ENCODE measurements at places on chromosomes 6 and 20.

DNA sequence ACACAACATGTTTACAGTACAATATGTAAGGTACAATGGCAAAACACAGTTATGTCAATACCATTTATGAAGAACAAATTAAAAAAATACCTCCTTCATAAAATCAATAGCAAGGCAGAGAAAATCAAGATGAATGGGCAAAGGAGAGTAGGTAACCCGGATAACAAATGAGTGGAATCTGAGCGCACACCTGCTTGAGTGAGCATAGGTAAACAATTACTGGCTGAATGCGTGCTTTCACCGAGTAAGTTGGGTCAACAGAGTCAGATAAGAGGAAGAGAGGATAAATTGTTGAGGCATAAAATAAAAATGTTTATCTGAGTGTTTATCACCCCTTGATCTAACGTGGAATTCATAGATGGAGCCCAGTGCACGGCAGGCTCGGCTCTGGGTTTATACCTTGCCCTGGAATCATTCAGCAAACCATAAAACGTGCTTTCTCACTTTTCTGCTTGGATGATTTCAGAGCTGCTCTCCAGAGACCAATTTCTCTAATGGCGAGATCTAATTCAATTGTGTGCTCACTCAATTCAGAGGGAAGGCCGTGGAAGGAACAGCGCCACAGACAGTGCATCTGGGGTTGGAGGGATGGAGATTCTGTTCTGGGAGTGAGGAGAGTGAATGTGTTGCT is 224.8 kb upstream of the MAP3K7 start:
- peak; percentile 64 for DNase-seq

DNA sequence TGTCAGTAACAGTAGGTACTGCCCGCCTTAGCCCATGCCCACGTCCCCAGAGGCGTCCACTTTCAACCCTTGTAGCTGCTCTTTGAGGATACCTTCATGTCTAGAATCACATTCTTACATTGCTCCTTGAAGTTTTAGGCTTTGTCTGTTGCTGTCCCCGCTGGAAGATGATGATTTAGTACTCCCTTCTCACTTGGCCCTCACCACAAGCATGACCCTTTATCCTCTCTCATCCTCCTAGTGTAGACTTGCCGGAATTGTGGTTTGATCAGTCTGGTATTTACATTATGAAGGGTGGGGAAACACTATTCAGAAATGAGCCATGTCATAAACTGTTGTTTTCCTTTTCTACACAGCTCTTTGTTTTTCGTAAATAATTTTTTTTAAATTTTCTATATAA is 87.4 kb downstream of the ARID1B start:
- DNase-seq = no peak

DNA sequence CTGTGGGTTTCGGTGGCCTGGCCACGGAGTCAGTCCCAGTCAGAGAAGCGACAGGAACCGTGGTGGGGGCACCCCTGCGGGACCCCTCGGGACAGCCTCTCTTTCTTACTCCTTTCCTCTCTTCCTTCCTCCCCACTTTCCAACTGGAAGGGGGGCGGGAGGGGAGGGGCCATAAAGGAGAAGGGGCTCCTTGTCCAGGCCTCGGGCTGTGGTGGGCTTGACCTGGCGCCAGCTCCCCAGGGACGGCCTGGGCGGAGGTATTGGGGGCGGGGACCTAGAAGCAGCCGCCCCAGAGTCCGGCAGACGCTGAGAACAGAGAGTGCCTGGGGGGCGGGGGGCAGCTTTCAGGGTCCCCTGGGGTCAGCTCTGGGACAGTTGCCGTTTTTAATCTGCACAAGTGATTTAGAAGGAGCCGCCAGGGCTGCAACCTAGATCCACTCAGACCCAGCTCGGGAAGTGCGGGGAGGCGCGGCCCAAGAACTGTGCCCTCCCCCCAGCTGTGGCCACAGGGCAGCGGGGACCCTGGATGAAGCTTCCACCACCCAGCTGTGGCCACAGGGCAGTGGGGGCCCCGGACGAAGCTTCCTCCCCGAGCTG is 6.4 kb upstream of the ABHD16B start:
- DNase-seq = no peak

- no peak for DNase-seq
Observed at GRCh38 chr20:17637985-17638640, 43.9 kb downstream of the RRBP1 start.

GRCh38 chr20:49750611-49751396 is 37.1 kb upstream of the B4GALT5 start:
- no peak for DNase-seq

DNA sequence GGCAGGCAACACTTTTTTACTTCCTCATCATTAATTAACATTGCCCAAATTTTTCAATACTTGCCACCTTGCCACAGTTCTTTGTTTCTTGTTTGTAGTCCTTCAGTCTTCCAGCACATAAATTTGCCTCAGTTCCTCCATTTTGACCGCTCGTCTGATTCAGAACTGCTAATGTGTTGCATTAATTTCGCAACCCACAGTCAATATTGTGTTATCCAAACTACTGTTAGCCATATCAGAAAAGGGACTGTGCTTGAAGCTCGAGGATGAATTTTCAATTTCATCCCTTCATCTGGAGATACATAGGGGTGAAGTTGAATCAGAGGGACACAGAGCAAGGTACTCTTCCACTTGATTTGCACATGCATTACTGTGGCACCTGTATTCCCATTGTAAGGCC is 421.5 kb downstream of the CDKAL1 start:
- DNase-seq = no peak

DNA sequence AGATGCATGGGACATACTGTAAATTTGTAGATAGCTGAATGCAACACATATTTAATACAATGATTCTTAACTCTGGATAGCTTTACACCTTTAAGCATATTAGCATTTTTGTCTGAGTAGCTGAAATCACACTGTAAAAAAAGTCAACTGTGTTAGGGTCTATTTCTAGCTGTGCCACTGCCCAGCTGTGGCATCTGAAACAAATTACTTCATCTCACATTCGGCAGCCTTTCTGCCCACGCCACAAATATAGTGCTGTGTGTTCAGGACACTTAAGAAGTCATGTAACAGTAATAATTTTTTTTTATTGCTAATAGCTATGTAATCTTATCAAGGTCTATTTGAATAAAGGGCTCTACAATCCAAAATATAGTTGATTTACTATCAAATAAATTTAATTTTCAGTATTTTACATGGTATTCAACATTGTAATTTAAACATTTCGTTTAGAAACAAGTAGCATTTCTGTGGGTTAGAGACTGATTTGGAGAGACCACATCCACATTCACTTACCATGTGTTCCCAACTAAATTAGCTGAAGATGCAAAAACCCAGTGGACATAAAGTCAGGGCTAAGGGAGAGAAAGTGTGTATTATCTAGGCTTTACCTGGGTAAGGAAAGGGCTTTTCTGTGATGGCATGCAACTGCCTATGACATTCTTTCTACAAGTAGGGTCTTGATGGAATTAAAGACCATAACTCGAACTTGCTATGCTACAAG is 276.7 kb downstream of the PLCB1 start:
- DNase-seq = no peak

DNA sequence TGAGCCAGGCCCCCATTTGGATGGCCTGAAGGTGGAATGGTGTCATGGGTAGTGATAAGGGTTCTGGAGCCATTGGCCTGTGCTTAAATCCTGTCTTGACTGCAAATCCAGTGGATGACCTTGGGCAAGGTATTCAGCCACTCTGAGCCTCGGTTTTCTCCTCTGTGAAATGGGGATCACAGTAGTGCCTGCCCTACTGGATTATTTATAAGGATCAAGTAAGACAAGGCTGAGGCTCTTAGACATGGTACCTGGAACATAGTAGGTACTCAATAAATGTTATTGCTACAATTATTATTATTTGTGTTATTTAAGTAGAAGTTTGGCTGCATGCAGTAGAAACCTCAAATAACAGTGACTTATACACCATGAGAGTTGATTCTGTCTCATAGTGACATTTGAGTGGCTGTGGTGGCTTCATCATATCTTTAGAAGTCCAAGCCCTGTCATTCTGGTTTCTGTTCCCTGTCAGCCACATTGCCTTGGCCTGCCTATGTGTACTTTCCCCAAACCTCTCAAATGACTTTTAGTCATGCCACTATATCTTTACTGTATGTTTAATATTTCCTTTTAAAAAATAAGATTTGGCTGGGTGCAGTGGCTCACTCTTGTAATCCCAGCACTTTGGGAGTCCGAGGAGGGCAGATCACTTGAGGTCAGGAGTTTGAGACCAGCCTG is 37.6 kb upstream of the CHMP4B start:
- no peak for DNase-seq

DNA sequence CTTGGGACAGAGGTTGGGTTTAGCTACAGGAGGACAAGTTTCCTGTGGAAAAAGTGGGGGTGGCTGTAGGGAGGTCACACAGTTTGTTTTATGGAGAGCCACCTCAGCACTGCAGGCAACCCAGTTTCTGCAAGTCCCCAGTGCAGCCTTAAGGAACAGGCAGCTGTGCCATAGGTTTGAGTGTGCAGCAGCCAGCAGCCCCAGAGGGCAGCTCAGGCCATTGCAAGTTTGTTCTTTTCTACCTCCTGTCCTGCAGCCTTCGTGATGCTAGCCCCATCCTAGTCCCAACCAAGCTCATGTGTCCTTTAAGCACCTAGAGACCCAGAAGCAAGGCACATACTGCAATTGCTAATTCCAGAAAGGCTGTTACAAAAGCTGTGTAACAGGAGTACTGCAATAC is 58.8 kb downstream of the ZBTB9 start:
- DNase-seq = no peak

- peak; percentile 47 for DNase-seq
Observed at GRCh38 chr6:39980839-39981580, 46.7 kb upstream of the MOCS1 start.

- no peak for DNase-seq
Observed at GRCh38 chr6:70299456-70299855, 3.4 kb downstream of the COL9A1 start.

GRCh38 chr6:2875359-2876191 is 27.5 kb downstream of the SERPINB9 start:
- DNase-seq = no peak

- no peak for DNase-seq
Observed at GRCh38 chr6:118467181-118467580, 80.9 kb upstream of the PLN start.

DNA sequence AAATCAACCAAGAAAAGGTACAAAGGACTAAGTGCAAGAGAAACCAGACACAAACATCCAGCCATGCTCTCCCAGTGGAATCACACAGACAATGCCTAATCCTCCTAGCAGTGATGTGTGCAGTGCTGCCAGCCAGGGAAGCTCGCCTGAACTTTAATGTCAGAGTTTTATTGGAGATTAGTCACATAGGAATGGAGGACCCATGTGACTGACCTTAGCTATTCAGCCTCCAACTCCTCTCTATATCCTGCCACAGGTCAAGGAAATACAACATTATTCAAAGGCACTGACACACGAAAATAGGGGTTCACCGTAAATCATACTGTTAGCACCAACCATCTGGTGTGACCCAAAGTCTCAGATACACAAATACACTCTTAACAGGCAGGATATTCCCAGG is 684.6 kb downstream of the DOK5 start:
- DNase-seq = no peak

GRCh38 chr6:117932001-117932400 is 24.9 kb downstream of the SLC35F1 start:
- DNase-seq = no peak

Data from NCI-H2081 (cell line).